ENCODE measurements at places on chromosomes 3 and 15.

- DNase-seq = no peak
Measured at GRCh38 chr15:65612949-65613744, 2.2 kb upstream of the INTS14 start.

DNA sequence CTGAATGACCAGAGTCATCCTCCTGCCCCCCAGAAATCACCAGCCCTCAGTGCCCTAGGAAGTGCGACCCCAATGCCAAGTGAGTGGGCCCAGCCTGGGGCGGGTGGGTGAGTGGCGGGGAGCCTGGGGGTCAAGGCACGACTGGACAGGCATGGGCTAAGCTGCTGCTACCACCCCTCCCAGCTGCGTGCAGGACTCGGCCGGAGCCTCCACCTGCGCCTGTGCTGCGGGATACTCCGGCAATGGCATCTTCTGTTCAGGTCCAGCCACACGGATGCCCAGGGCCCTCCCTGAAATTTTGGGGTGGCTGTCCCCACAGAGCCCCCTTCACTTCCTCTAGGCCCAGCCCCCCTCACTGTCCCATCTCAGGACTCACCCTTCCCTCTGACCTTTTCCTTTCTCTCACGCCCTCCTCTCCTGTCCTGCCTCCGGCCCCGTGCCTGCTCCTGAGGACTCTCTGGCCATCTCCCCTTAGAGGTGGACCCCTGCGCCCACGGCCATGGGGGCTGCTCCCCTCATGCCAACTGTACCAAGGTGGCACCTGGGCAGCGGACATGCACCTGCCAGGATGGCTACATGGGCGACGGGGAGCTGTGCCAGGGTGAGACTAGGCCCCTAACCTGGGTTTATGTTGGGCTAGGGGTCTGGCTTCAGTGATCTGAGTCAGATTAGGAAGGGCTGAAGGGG, 17.0 kb downstream of the NT5DC2 start:
- DNase-seq = no peak

GRCh38 chr3:152203652-152204051, 65.1 kb upstream of the MBNL1 start:
- DNase-seq = no peak

DNA sequence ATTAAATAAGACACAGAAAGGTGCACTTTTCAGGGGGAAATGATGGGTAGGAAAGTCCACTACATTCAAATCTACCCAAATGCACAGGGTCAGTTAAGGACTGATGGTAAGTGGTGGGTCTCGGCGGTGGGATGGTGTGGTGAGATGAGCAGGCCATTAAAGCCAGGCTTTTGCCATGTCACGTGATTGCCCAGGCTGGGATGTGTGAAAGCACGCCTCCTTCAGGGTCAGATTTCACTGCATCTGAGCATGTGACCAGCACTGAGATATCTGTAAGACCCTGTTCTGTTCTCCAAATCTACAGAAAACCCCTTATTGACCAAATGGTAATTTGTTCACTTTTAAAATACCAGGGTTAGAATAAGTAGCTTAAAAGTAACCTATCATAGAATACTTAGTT, 301.5 kb downstream of the MEX3B start:
- no peak for DNase-seq

GRCh38 chr15:45276831-45277230, 24.8 kb downstream of the SLC28A2 start:
- DNase-seq = no peak

DNA sequence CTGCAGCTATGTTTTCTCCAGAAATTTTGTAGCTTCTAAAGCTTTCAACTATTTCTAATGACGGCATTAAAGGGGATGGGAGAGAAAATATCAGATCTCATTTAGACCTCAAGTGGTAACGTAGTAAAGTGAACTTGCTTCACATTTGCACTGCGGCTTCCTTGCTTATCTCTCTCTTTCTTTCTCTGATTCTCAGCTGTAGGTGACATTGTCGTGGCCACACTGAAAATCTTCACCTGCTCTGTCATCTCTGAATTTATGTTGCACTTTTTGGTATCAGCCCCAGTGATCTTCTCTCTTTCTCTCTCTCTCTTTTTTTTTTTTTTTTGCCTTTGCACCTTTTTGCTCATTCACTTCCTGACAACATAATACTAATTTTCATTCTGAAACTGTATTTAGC, 254.1 kb upstream of the SATB1 start:
- peak; percentile 6 for DNase-seq

DNA sequence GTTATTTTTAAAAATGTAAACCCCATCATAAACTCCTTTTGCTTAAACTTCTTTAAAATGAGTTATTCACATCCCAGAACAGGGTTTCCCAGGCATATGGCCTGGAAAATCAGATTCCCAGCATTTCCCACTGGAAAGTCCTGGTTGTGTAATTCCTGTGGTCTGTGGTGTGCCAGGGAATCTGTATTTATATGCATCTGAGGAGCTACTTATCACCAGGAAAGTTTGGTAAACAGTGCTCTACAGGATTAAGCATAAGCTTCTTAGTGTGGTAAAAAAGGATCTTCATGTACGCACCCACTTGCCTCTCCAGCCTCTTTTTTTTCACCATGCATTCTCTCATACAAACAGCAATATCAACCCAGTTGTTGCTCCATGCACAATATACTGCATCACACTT, 28.2 kb downstream of the MEIS2 start:
- no peak for DNase-seq

DNA sequence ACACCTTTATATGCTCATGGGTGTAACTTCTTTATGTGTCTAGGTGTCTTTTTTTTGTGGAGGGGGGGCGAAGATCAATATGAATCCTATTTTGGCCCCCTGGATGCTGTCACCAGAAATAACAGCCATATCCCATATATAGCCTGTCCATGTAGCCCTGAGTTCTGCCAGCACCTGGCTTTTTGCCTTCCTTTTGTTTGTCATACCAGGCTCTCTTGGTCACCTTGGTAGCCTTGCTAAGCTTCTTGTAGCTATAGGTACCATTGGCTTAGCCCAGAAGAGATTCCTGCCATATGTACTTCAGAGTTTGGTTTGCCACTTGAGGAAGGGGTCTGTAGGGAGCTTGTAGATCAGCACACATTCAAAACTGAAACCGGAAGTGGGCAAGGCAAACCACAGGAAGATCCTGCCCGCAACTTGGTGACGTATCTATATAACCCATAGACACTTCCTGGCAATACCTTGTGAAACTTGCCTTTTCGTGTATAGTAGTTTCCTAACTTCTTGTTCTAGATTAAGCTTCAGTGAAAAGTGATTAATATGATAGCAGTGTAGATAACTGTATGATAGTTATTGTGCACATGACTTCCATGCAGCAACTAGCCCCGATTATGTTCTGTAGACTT, 11.9 kb downstream of the RASA2 start:
- DNase-seq = peak; percentile 91
